Gastroesophageal sphincter (tissue), 4 donors: ENCODE measurements at places on chromosomes 16 and 17.

- no peak for ATAC-seq
Observed at GRCh38 chr17:8744086-8744785, 400 bp downstream of the CCDC42 start.

DNA sequence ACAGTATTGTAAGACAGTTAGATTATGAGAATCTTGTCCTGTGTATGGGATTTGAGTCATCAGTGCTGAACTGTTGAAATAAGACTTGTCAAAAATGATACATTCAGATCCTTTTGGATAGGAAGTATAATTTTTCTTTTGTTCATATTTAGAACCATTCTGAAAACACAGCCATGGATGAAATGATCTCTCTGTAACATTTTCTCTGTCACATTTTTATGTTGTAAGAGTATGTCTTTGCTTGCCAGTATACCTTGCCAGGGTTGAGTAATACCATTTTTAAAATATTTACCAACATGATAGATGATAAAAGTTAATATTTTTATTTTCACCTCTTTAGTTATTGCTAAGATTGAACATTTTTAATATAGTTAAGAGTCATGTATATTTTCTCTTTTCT is 45.0 kb downstream of the NSRP1 start:
- peak; percentile 82 for ATAC-seq

- no peak for ATAC-seq
Observed at GRCh38 chr17:69678206-69678605, 263.7 kb downstream of the MAP2K6 start.

GRCh38 chr16:1216296-1216619 is 8.8 kb downstream of the TPSG1 start:
- ATAC-seq, result no peak

- peak; percentile 52 for ATAC-seq
Observed at GRCh38 chr16:2090777-2091546, 43.2 kb downstream of the TSC2 start.

- ATAC-seq, result no peak
Observed at GRCh38 chr16:73031155-73031866, 16.6 kb downstream of the ZFHX3 start.

- ATAC-seq, result no peak
Observed at GRCh38 chr17:75843577-75844529, at the start of gene UNC13D. Gene UNC13D, minus strand, starts transcription at chr17:75844404. Its CDS starts 67 bp downstream, at chr17:75844337.

DNA sequence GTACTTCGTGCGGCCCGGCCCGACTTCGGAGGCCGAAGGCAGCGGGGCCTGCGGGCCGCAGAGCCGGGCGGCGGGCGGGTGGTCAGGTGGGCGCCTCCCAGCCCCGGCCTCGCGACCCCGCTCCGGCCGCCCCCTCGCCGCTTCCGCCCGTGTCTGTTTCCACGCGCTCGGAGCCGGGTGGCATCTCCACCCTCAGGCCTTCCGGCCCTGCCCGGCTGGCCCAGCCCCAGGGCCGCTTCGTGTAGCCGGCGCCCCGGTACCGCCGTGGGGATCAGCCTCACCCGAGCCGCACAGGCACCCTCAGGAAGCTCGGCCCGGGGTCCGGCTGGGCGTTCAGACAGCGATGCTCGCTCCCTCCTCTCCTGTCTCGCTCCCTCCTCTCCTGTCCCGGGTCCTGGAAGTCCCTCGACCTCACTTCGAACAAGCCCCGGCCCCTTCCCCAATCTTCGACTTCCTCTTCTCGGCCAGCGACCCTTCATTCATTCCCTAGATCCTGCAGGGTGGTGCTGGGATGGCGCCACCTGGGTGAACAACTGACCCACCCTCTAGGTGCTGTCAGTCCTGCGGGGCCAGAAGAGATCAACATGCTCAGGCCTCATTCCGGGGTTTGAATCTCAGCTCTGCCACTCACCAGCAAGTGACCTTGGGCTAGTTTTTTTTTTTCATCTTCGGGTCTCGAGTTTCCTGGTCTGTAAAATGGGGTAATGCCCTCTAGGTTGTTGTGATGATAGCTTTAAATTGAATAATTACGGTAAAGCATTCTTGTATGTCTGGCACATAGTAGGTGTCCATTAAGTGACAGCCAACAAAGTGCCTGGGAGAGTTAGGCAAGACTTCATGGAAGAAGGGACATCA is 610 bp downstream of the VPS4A start:
- ATAC-seq, result peak; percentile 53

- no peak for ATAC-seq
Observed at GRCh38 chr16:75143941-75144340, 4.4 kb upstream of the ZFP1 start.

DNA sequence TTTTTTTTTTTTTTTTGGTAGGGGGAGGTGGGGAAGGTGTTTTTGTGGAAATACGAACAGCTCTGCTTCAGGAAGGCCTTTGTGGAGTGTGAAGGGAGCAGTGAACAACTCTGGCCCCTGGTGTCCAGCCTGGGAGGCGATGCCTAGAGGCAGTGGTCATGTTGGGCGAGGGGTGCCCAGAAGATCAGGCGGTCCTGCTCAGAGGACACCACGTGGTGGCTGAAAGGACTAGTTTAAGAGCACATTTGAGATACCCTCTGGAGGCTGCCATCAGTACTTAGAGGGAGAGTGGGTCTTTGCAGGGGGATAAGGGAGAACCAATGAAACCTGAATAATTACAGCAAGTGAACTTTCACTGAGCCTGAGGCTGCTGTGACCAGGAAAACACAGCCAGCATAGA is 40.1 kb upstream of the RHOT1 start:
- no peak for ATAC-seq

DNA sequence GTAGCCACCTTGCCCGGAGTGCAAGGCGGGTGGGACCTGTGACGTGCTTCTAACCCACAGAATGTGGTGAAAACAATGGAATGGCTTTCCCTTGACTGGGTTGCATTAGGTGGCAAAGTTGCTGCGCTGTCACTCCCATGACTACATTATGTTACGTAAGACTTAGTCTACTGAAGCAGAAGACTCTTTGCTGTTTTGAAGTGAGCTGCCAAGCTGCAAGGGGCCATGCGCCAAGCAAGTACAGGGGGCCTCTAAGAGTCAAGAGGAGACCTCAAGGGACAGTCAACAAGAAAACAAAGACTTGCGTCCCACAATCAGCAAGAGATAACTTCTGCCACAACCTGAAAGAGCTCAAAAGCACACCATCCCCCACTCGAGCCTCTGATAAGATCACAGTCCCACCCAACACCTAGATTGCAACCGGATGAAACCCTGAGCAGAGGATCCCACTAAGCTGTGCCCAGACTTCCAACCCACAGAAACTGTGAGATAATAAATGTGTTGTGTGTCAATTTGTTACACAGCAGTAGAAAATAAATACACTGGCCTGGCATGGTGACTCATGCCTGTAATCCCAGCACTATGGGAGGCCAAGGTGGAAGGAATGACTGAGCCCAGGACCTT is 16.5 kb downstream of the ANKRD11 start:
- no peak for ATAC-seq

DNA sequence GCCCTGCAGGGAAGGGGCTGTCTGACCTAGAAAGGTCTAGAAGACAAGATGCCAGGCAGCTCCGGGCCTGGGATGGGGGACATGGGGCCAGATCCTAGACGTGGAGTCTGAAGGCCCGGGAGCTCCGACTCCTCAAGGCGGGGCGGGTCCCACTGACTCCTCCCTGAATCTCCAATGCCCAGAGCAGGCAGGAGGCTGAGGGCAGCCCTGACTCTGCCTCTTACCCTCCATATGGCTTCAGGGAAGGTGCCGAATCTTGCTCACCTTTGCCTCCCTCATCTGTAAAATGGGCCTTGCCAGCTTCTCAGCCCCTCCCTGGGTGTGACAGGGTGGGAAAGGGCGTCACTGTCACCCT is 14.8 kb downstream of the VASN start:
- ATAC-seq, result no peak

DNA sequence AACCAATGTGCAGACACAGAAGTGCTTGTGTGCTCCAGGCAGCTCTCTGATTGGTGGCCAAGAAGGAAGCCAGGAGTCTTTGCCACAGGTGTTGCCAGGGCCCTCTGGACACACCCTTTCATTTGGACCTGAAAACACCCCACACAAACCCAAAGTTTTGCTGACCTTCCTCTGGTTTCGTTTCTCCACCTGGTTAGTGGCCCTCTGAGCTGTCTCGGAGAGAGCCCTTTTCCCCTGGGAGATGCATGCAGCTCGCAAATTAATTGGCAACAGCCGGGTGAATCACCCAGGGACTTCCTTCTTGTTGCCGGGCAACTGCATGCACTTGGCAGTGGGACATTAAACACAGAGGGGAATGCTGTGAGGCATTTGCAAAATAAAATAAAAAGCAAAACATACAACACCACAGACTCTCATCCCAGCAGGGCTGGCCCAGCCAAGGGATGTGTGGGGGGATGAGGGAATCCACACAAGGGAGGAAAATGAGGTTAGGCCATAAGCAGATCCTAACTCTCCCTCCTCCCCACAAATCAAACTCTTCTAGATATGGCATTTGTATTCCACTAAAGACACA is 286.6 kb downstream of the SOX9 start:
- peak; percentile 46 for ATAC-seq

DNA sequence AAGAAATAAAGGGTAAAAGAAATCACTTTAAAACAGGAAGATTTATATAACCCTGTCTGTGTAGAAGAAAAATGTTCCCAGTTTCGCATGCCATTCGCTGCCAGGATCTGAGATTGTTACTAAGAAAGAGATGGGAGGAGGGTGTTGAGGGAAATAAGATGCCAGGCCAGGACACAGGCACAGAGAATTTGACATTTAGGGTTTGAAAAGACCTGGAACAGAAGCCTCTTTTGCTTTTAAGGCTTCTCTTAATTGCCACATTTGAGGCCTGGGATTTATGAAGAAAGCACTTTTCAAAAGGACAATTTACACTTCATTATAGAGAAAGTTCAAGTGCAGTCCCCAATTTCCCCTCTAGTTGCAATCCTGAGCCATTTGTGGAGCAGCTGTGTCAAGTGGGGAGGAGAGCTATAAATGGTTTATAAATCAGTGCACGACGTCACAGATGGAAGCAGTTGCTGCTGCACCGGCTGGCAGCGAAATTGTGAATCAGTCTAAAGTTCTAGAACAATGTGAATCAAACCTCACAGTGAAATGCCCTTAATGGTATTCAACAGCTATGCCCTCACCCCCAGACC is 26.5 kb upstream of the C16orf87 start:
- ATAC-seq, result peak; percentile 76

GRCh38 chr17:67290711-67291291 is 45.8 kb upstream of the HELZ start:
- ATAC-seq, result no peak

- peak; percentile 55 for ATAC-seq
Observed at GRCh38 chr17:4187076-4187475, 44.1 kb downstream of the CYB5D2 start.

DNA sequence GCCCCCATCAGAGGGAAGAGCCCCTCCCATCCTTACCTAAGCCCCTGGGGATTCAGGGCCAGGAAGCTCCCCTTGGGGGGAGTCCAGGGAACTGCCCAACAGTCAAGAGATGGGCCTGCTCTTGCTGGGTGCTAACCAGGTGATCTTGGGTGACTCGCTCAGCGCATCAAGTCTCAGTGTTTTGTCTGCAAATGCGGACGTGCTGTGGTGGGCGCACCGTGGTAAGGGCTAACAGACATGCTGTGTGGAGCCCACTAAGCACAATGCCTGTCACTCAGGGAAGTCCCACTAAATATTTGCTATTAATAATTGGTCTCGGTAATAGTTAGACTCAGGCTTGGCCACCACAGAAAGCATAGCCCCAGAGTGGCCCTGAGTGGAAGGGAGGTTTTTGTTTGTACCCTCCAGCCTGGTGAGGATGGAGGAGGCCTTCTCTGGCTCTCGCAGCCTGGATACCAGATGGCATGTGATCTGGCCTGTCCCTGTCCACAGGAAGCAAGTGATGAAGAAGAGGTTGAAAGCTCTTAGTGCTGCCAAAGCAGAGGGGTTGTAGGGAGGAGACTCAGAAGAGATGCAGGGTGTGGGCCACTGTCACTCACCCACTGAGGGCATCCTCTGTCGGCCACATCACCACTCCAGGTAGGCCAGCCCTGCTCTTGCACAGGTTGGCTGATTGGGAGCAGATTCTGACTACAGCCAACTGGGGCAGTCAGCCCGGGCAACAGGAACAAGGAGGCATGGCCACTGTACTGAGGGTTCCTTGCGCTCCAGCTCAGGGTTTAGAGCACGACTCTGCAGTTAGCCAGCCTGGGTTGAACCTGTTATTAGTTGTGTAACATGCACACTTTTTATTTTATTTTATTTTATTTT is 69.8 kb upstream of the KSR1 start:
- no peak for ATAC-seq

GRCh38 chr16:57446531-57447185 is 527 bp downstream of the CIAPIN1 start:
- peak; percentile 15 for ATAC-seq

- no peak for ATAC-seq
Observed at GRCh38 chr16:11679941-11680911, 12.0 kb downstream of the SNN start.

DNA sequence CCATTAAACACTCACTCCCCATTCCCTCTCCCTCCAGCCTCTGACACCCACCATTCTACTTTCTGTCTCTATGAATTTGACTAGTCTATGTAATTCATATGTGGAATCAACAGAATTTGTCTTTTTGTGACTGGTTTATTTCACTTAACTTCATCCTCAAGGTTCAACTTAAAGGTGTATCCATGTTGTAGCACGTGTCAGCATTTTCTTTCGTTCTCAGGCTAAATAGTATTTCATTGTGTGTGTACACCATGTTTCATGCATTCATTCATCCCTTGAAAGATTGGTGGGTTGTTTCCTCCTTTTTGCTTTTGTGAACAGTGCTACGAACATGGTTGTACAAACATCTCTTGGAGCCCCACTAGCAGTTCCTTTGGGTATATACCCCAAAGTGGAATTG is 36.0 kb downstream of the ATP2C2 start:
- no peak for ATAC-seq

GRCh38 chr17:36858119-36859002 is 78.9 kb upstream of the LHX1 start:
- no peak for ATAC-seq

GRCh38 chr16:88541831-88542616 is 28.2 kb upstream of the ZC3H18 start:
- ATAC-seq, result no peak

- ATAC-seq, result peak; percentile 7
Observed at GRCh38 chr17:41492771-41493170, 3.1 kb upstream of the KRT36 start.

DNA sequence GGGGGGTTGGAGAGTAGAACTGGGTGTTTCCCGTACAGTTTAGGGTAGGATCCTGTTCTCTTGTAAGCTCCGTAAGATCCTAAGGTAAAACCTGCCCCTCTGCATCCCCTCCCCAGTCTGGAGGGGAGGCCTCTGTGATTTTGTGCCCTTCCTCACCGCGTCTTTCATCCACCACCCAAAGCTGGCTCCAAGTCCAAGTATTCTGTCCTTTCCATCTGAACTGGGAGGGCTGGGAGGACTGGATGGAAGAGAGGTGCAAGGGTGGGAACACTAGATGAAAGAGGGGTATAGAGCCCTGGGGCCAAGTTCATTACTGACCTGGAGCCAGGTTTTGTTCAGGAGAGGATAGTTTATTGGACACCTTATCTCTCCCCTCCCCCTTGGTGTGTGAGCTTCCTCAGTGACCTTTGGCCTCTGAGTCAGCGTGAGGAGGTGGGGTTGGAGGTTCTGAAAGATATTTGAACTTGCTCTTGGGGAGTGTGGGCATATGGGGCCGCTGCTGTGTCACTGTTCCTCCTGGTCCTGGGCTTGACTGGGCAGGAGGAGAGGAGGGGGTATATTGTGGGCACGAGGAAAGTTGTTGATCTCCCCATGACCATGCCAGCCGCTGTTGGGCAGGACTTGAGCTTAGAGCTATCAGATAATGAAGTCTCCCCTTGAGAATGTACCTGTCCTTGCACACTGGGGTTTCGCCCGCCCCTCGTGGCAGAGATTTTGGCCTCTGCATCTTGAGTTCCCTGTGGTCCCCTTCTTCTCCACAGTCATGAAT is 1.6 kb downstream of the LASP1 start:
- ATAC-seq, result no peak

GRCh38 chr17:49401971-49402611 is 12.6 kb downstream of the PHB1 start:
- ATAC-seq, result no peak
